ENCODE measurements at places on chromosomes 6 and 20.
A peak's percentile ranks its signal among the peaks of the same experiment; 100 is the strongest.

DNA sequence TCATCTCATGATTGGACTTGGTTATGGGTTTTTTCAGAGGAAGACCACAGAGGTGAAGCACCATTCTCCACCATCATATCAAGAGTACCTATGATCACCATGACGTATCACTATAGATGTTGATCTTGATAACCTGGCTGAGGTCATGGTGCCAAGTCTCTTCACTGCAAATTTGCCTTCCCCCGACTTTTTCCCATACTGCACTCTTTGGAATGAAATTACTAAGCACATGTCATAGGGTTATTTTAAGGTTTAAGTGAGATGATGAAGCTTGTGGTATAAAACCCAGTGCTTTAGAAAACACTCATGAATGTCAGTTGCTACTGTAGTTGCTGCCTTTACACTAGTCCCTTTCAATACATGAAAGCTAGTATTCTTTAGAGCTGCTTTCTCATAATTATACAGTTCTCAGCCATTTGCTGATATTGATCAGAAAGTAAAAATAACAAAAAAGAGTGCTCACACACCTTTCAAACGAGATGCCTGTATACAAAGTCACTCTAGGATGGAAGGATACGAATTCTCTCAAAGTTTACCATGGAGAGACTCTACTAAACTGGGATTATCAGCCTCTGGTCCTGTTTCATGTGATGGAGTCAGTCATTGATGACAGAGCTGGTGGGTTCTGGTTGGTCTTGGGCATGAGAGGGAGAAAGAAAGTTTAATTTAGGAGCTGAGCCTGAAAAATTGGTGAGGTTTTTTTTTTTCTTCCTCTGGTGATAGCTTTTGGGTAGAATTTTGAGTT, 228.1 kb downstream of the PRL start:
- DNase-seq, result no peak

DNA sequence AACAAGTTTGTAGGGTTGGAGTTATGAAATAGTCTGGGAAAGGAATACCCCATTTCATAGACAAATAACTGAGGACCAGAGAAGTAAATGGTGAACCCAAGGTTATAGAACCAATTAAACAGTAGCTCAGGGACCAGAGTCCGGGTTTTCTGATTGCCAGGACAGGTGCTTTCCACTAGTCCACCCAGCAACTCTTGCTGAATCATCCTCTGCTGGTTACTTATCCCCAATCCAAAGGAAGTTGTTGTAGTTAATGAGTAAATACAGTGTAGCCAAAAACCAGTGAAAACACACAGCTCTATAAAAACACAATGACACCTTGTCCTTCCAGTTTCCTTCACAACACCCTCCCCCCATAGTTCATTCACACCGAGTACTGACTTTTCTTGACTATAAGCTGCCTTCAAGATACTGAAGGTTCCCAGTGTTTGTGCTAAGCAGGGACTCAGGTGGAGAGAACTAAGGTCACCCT, 766 bp upstream of the TINAG start:
- DNase-seq, result peak; percentile 75

DNA sequence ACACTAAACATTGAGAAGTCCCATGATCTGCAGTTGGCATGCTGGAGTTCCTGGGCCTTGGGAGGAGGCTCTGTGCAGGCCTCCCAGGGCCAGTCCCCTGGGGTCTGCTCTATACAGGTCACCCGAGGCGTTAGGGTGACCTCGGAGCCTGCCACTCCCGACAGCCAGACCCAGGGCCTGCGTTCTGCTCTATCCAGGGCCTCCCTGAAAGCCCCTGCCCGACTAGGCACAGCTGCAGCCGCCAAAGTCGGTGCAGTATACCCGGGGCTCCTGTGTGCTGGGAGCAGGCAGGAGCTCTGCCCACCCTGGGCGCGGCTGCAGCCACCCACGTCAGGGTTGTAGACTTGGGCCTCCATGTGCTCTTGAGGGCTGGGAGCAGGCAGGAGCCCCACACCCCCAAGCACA, 6.3 kb upstream of the OR14J1 start:
- no peak for DNase-seq

GRCh38 chr6:149840345-149841075, 23.6 kb downstream of the LRP11 start:
- peak; percentile 37 for DNase-seq

GRCh38 chr6:70667256-70667710, 400 bp upstream of the SMAP1 start:
- peak; percentile 2 for DNase-seq

DNA sequence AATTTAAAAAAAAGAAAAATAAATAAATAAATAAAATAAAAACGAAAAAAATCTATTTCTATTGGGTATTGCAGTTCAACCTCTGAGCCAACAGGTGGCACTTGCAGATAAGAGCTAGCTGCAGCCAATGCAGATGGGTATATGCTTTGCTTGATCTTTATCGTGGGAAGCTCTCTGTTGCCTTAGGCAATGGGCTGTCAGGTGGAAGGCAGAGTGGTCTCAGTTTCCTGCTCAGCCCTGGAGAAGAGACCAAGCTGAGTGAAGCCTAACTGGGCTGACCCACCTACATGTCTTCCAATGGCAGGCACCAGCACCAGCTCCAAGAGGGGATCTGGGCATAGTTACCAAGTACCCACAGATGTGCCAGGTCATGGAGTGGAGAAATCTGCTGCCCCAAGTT, 95.0 kb downstream of the AK9 start:
- peak; percentile 34 for DNase-seq

GRCh38 chr20:12207875-12208274, 290.2 kb downstream of the BTBD3 start:
- DNase-seq, result peak; percentile 45

- DNase-seq, result no peak
These were observed 301.2 kb upstream of the BMP2 start for GRCh38 chr20:6466075-6466810.

GRCh38 chr20:42496595-42496994, 693.1 kb downstream of the PTPRT start:
- no peak for DNase-seq

- DNase-seq, result no peak
These were observed 4.3 kb downstream of the TMEM30A start for GRCh38 chr6:75280131-75280855.

DNA sequence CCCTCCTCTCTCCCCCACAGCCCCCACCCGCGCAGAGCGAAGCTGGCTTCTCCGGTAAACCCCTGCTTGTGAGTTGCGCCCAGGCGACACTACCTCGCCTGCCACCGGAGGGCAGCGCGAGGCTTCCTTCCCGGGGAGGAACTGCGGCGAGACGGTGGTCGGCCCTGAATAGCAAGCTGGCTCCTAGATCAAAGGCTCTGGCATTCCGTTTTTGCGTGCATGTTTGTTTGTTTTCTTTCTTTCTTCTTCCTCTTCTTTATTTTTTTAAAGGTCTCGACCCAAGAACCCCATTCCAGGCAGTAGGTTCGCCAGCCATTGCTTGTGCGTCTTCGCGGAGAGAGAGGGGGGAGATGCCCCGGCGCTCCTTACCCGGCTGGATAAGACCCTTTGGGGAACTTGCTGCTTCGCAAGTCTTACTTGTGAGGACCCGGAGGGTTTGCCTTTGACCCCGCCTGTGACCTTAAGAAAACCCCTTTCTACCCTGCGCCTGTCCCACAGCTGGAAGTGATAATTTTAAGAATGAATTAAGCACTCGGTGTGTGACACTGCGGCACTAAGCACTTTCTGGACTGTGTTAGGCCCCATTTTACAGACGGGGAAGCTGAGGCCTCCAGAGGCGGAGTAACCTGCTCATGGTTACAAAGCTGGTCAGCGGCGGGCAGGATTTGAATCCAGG, 92.7 kb upstream of the SIRPA start:
- DNase-seq, result peak; percentile 73

DNA sequence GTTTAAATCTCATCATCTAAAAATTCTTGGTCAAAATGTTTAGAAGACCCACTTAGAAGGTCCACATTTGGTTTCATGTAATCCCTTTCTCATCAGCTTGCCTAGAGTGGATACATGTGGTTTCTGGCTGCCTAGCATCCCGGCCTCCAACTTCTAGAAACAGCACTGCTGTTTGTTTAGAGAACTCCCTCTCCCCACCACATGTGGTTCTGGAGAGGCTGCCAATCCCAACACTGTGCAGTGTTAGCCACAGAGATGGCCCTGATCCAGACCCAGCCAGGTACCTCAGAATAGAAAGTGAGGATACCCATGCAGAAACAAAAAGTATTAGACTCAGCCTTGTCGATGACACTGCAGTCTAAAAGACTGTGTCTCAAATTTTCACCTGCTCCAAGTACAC, 241.8 kb downstream of the BCKDHB start:
- no peak for DNase-seq

DNA sequence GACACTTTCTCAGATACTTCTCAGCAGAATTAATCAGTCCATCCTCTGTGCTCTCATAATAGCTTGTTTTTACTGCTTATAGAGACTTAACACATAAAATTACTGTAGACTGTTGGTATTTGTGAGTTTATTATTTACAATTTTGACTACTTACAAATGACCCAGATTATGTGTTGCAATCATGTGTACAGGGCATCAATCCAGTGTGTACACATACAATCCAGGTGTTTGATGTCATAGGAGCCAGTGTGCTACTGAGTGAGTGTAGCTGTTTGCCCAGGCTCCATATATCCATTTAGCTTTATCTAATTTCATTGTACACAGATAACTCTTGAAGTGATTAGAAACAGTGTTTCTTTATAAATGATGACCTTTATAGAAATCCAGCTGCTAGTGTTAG, 31.3 kb downstream of the TRMT11 start:
- no peak for DNase-seq

DNA sequence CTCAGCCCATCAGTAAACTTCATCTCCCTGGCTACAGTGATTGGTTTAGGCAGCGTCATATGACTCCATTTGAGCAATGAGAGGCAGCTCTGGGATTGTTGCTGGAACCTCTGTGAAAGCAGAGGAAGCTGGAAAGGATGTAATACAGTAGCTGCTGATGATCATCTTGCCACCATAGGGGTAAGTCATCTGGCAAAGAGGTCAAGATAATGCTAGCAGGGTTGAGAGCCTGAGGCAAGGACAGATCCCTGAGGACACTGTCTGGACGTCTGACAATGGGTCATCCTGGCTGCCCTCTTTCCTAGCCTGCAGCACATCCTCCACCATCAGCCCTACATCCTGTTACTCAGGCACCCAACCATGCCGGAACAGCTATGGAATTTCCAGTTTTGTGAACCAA, 25.5 kb upstream of the FKBP1A start:
- no peak for DNase-seq

GRCh38 chr6:68008445-68008844, 626.6 kb upstream of the ADGRB3 start:
- no peak for DNase-seq

DNA sequence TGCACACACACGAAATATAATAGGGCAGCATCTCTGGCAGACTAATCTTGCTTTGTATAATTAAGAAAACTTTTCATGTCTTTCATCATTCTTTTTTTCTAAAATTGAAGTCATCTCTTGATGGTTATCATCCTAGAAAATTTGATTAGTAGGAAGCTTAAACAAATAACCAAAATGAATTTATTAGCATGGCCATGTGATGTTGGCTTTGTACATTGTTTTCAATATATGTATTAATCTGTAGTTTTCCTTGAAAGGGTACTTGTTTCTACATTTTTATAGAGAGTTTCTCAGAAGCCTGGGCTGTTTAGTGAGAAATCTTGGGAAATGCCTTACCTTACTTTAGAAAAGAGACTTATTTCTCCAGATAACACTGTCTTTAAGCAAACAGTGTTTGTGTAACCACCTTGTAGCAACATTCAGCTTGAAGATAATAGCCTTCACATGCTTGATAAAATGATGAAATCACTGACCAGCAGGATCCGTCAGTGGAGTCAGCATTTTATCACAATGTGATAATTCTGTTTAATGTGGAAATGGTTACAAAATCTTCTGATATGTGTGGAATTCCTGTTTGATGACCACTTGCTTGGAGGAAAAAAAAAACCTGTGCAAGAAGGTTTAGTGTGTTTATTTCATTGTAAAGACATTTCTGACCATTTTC, 147.8 kb downstream of the MACROD2 start:
- no peak for DNase-seq

DNA sequence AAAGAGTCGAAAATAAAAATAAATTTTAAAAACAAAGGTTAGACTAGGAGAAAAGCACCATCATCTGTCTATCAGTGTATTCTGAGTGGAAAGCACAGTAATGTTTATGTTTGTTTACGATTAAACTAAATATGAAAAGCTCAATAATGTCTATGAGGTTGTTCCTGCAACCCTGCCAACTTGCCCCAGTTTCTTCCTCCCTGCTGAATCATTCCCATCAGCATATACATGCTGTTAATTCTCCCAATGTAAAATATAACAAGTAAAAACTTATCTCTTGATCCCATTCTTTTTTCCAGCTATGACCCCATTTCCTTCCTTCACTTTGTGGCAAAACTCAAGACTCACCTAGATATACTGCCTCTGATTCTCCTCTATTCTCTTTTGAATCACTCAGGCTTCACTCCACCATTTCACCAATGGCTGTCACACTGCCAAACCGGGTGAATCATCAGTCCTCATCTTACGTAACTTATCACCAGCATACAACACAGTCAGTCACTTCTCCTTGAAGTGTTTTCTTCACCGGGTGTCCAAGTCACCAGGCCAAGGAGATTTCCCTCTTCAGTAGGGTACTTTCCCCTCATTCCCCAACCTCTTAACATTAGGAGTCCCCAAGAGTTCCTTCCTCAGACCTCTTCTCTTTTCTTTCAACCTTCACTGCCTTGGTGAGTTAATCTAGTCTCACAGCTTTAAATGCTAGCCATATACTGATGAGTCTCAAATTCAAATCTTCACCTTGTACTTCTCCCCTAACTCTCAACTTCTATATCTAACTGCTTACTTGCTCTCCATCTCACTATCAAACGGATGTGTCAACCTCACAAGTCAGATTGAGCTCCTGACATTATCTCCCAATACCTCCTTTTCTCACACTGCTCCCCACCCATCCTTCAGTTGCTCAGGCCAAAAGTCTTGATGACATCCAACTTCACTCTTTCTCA, 6.2 kb downstream of the TMEM242 start:
- peak; percentile 82 for DNase-seq
